ENCODE measurements at places on chromosomes 5 and 9.

GRCh38 chr9:124392871-124393460 lies 22.3 kb downstream of the PSMB7 start:
- DNase-seq, result no peak

DNA sequence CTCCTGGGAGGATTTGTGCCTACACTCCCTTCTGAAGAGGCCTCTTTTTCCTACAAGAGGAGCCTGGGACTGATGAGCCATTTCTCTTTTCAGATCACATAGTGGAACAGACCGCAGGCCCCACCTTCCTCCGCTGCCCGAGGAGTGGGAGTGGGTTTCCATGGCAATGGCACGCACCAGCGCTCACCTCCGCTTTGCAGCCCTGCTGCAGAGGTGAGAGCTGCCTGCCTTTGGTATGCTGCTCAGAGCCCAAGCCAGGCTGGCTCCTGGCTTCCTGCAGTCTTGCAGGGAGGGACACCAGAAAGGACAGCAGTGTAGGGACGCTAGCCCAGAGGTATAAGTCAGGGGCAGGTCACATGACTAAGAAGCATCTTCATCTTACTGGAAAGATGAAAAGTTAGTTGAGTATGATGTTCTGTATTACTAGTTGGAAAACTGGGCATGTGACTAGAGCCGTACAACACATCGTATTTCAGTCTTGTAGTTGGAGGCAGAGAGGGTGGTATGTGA lies 12.4 kb downstream of the PTTG1 start:
- no peak for DNase-seq

DNA sequence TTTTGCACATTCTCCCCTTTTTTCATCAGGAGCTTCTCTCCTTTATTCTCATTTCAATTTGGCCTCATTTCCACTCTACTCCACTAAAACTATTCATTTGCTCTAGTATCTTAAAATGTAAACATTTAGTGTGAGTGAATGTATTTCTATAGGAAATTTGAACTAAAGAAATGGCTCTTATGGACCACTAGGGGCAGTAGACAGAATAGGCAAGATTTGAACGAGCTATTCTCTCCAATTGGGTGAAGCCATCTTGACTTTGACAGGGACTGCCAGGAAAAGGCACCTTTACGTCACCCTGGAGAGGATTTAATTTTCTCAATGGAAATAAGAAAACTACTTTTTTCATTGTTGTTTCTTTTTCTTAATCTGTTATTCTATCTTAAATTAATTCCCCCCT lies 666.3 kb downstream of the DNAH5 start:
- no peak for DNase-seq

DNA sequence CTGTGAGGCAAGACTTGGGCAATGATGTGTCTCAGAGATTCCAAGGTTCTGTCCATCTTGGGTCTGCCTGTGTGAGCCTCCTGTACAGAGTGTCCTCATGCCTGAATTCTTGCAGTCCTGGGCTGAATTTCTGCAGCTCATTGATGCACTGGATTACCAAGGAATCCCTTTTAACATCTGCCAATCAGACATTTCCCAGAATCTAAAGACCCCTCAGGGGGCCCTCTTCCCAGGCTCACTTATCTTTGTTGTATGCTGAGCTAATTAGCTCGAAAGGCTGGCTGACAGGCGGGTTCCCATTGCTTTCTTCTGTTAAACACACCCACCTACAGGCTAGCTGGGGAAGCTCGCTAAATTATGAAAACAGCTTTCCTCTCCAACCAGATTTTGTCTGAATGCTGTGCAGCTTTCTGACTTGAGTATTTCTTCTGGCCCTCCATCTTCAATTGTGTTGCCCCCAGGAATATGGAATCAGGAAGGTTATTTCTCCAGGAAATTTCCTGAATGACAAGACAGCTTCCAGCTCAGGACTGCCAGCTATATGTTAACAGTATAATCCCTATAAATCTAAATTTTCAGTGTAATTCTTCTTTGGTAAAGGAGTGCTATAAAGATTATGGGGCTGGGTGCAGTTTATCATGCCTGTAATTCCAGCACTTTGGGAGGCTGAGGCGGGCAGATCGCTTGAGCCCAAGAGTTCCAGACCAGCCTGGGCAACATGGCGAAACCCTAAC lies at the start of gene LIX1:
LIX1 (minus strand) TSS at position 91 of the 734 bp plus-strand sequence; CDS start at position 56, 35 bp downstream.
- DNase-seq, result no peak

DNA sequence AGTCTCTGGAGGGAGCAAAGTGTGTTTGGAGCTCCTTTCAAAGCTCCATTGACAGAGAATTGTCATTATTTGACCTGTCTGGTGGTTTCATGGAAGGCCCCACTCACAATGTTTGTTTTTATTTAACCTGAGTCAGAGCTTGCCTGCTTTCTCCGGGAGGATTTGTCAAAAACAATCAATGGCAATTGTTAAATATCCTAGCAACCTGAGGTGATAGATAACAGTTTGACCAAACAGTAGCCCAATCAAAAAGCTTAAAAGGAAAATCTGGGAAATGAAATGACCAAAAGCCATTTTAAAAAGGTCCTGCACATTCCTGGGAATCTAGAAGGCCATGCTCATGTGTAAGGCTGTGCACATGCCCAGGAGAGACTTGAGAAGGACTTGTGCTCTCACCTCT lies 177.2 kb upstream of the POC5 start:
- no peak for DNase-seq

- DNase-seq, result no peak
Observed at GRCh38 chr9:82993856-82994605, 68.9 kb downstream of the RASEF start.

- DNase-seq, result no peak
Observed at GRCh38 chr5:107058803-107059202, 611.9 kb downstream of the EFNA5 start.

DNA sequence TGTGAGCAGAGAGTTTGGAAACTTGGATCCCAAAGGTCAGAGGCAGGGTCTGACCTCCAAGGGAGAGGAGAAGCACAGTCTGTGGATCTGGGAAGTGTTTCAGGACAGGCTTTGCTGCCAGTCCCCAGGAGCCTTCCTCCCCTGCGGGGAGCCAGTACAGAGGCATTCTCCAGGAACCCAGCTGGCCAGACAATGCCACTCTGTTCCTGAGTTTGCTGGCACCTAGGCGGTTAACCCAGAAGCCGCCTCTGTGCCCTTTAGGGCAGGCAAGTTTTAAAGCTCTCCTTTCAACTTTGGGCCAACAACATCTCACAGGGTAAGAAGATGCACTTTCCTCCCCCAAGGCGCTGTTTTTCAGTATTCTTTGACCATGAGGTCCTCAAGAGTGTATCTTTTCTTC lies 37.0 kb upstream of the FGF1 start:
- no peak for DNase-seq

DNA sequence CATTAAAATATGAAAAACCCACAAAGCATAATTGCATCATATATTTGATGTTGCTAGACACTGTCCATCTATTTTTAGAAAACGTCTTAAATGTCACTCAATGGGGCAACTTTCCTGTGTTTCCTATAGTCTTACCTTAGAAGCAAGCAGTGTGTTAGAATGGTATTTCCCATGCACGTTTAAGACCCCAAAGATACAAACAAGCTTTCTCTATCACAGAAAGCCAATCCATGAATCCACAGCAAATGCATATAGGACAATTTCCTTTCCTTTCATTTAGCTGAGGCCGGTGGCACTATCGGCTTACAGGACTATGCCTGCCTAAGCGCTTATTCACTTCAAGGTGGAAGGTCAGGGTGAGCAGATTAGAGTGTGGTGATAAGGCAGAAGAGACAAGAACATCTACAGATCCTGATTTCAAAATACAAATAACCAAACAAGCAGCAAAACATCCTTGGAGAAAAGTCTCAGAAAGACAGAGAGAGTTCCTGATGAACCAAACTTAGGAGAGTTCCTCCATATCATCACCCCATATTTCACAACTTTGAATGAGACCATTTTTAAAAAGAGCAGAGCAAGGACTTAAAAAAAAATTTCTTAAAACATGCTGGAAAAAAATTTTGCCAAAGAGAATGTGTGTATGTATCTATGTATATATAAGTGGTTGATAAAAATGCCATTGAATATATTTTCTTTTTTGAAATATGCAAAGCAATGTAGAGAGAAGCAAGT lies 57.2 kb downstream of the MEF2C start:
- DNase-seq, result no peak

DNA sequence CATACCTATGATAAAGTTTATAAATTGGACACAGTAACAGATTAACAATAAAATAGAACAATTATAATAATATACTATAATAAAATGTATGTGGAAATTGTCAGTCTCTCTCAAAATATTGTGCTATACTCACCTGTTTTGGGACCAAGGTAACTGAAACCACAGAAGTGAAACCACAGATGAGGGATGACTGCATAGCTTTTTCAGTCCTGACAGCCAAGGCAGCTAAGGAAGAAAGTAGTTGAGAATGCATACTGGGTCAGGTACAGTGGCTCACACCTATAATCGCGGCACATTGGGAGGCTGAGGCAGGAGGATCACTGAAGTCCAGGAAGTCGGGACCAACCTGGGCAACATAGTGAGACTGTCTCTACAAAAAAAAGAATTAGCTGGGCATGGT lies 8.9 kb downstream of the SRP19 start:
- DNase-seq, result no peak

GRCh38 chr9:107108342-107109130 lies 174.5 kb upstream of the RAD23B start:
- no peak for DNase-seq

GRCh38 chr5:149838881-149839739 lies 105.5 kb downstream of the PDE6A start:
- DNase-seq, result no peak

- no peak for DNase-seq
Observed at GRCh38 chr9:134948149-134948548, 30.4 kb upstream of the FCN1 start.

GRCh38 chr9:74496819-74497747 lies at the start of gene RORB:
Gene RORB (plus strand): TSS chr9:74497335. CDS start chr9:74497977, 642 bp downstream.
- no peak for DNase-seq

DNA sequence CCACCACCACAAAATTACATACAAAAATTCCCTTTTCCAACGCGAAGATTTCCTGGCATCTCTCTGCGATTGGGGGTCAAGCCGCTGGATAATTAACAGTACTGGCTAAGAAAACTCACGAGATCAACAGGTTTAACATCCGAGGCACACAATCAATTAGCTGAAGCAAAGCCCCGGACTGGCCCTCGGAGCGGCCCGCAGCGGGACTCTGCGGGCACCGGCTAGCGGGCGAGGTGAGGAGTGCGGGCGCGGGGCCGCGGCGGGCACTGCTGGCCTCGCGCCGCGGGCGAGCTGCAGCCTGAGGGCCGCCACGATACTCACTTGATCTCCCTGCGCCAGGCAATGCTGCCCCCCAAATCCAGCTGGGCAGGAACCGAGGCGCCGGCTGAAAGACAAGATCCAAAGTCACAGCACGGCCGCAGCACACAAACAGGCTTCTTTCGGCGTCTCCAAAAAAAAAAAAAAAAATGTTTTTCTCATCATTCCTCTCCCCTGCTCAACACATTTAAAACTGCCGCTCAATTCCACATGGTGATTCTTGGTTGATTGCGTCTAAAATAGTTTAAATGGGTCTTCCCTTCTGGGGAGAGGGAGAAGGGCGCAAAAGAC lies 210.2 kb downstream of the MEF2C start:
- no peak for DNase-seq

- DNase-seq, result no peak
Observed at GRCh38 chr9:3136686-3137346, 292.9 kb upstream of the PUM3 start.

DNA sequence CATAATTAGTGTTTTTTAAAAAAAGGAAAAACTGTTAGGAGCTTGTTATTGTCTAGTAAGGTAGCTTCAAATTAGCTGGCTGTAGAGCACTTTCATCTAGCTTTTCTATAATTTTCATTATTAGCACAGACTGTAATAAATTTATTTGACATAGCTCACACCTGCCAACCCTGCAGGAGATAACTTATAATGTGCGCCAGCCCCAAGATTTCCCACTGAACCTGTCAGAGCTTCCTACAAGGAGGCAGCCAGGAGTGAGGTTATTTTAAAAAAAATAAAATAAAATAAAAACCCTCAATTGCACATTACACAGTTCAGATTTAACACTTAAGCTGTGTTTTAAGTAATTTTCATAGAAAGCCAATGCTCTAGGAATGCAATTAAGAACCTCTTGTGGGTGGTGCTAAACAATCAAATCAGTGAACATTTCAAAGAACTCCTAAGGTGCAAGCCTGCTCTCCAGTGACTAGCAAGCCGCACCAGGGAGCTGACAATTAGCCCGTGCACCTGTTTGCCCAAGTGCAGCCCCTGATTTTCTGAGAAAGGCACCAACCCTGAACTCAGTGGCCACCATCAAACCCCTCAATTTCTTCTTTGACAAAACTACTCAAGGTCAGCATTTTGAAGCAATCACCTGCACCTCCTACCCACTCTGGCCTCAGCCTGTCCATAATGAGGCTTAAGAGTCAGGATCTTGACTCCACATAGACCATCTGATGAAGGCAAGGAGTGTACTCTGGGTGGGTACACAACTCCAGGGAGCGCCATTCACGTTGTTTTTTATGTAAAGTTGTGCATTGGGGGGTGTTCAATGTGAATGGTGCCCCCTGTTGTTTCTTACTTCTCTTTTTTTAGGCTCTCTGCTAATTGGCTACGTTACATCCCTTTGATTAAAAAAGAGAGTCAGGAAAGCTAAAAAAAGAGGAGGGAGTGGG lies 385.3 kb upstream of the WWC1 start:
- DNase-seq, result no peak

- no peak for DNase-seq
Observed at GRCh38 chr9:136624184-136624951, 38.3 kb upstream of the EGFL7 start.

DNA sequence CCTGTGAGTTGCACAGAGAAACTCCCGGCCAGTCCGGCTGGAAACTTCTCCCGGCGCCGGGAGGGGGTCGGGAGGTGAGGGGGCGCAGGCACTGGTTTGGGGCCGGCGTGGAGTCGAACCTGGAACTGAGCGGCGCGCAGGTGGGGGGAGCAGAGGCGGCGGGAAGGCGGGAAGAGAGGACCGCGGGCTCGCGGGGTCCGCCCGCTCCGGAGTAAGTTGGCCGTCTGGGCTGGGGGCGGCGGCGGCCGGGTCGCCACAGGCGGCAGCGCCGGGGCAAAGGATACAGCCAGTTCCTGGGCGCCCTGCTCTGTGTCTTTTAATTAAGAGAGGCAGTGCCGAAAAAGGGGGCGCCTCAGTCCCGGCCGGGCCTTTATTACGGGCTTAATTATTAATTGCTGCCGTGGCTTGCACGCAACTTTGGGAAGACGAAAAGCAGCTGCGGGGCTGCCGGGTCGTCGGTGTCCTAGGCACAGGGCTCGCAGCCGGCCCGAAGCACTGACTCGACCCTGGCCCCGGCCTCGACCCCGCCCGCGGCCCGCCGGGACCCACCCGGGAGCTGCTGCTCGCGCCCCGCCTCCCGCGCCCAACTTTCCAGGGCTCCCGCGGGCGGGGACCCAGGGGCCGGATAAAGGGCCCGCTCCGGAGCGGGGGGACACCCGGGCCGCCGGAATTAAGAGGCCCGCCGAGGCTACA lies 1.1 kb downstream of the NTNG2 start:
- no peak for DNase-seq

DNA sequence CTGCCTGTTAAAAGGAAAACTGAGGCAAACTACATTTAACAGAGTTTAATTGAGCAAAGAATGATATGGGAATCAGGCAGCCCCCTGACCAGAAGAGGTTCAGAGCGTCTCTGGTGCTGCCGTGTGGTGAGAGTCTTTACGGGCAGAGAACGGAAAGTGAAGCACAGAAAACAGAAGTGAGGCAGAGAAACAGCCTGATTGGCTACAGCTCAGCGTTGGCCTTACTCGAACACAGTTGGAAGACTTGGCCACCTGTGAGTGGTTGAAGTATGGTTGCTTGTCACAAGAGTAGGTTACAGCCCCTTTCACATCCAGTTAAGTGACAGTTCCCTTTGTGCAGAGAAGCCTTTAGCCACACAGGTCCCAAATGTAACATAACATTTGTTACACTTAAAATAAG lies 16.9 kb upstream of the FBP1 start:
- no peak for DNase-seq

All from stimulated activated CD4-positive, alpha-beta T cell treated with anti-CD3 and anti-CD28 coated beads, Interleukin-2, amount 100 ng/mL, for 4 hours (primary cell).